ENCODE measurements at places on chromosomes 16 and 17.

- DNase-seq: no peak
These were observed 77.7 kb downstream of the XYLT1 start for GRCh38 chr16:17392857-17393692.

DNA sequence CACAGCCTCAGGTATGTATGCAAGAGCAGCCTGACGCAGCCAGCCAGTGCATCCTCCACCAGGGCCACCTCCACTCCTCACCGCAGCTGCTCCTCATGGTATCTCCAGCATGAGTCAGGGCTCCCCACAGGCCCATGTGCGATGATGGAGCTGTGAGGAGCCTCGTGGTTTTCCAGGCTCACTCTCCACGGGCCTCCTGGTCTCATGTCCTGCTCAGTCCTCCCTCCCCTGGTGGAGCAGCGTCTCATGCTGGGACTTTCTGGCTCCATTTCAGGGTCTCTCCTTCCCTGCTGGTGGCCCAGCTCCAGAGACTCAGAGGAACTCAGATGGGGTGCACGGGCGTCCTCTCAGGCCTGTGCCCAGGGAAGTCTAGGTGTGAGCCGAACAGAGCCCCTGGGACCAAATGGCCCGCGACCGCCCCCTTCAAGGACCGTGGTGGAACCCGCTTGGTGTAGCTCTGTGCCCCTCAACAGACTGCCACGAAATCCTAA is 70.4 kb downstream of the METRNL start:
- DNase-seq: no peak

DNA sequence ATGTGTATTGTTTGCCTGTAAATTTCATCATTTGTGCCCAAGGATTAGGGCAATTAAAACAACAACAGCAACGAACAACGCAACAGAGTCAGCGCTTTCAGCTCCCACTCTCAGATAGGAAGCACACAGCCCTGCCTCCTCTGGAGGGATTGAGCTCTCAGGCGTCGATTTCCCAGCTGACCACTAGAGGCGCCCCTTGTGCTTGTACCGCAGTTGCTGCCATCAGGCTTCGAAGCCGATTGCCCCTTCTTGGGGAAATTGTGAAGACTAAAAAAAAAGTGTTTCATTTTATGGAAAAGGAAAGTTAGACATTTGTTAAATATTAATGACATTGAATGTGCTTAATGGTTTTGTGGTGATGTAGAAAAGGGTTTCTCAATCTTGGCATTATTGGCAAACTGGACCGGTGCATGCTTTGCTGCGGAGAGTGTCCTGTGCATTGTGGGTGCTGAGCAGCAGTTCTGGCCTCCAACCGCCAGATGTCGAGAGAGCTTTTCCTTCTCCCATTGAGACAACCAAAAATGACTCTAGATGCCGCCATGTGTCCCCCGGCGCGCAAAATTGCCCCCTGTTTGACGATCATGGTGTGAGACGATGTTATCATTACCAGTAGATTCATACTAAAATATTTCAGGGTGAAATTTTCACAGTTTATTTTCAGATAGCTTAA is 650.4 kb upstream of the RBFOX1 start:
- peak; percentile 13 for DNase-seq

DNA sequence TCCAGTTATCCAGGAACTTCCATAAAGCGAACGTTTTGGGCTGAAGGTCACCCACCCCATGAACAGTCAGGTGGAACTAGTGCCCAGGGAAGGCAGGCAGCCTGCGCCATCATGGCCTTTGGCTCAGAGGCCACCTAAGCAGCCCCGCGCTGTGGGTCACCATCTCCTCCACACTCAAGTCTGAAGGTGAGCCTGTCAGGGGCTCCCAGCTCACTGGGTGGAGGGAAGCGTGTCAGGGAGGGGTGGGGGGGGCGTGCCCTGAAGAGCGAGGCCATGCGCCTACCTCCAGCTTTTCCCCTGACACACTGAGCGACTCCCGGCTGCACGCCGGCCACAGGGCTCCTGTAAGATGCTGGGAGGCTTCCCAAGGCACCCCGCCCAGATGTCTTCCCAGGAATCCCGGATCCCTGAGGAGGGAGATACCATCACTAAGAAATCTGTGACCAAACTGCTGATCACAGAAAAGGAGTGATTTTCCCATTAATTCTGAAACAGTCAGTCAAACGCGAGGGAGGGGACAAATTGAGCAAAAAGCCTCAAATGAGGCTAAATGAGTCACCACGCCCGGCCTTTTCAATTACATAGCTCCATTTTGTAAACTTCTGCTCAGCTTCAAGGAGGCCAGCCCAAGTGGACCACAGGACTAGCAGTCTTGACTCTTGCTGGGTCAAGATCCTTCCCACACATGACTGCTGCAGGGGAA is 26.5 kb upstream of the SLC25A19 start:
- DNase-seq: peak; percentile 29

GRCh38 chr16:27341549-27341948 is 27.8 kb downstream of the IL4R start:
- no peak for DNase-seq

- no peak for DNase-seq
These were observed 15.0 kb downstream of the CNEP1R1 start for GRCh38 chr16:50040018-50040417.

- peak; percentile 14 for DNase-seq
These were observed 444 bp downstream of the HELZ start for GRCh38 chr17:67244431-67245072.

- peak; percentile 40 for DNase-seq
These were observed 14.0 kb upstream of the DPEP1 start for GRCh38 chr16:89599451-89599858.

DNA sequence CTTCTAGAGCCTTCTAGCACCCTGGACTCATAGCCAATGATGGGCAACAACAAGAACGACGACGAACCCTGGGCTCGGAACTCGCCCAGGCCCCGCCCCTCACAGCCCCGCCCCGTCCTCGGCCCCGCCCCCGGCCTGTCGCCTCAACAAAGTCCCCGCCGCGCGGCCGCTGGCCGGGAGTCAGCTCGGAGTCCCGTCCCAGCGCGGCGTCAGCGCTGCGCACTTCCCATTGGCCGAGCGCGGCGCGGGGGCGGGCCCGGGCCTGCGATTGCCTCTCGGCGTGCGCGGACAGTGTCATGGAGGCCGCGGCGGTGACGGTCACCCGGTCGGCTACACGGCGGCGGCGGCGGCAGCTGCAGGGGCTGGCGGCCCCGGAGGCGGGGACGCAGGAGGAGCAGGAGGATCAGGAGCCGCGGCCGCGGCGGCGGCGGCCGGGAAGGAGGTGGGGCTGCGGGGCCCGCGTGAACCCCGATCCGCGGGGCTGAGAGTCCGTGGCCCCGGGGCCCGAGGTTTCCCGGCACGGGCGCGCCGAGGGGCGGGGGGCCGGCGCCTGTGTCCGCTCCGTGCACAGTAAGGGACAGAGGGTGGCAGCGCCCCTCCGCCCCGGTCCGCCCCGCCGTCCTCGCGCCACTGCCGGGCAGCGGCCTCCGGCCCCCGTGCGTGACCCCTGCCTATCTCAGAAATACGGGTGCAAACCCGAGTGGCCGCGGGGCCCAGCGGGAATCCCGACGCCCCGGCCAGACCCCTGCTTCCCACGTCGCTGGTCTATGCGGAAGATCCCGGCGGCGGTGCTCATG is at the start of gene ENGASE:
TSS of gene ENGASE (plus strand) at position 176 of the 797 bp plus-strand sequence. CDS start at position 297, 121 bp downstream.
- peak; percentile 91 for DNase-seq

DNA sequence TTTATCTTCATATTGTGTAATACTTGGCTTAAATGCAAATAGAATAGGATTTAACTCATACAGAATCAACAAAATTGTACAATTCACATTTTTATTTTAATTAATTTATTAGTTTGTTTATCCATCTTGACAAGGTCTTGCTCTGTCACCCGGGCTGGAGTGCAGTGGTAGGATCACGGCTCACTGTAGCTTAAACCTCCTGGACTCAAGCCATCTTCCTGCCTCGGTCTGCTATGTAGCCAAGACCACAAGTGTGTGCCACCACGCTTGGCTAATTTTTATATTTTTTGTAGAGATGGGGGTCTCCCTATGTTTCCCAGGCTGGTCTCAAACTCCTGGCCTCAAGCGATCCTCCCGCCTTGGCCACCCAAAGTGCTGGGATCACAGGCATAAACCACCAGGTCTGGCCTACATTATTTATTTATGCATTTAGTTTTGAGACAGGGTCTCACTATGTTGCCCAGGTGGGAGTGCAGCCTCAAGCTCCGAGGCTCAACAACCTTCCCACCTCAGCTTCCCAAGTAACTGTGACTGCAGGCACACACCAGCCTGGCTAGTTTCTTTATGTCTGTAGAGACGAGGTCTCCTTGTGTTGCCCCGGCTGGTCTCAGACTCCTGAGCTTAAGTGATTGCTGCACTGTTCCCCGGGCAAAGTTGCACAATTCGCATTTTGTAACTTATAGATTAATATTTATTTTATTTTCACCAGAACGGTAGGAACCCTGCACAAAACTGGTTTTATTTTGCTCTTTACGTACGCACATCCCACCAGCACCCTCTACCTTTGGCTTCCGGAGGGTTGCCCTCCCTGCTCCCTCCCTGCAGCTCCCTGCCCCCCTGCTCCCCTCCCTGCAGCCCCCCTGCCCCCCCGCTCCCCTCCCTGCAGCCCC is 4.9 kb downstream of the DPEP1 start:
- DNase-seq: no peak

DNA sequence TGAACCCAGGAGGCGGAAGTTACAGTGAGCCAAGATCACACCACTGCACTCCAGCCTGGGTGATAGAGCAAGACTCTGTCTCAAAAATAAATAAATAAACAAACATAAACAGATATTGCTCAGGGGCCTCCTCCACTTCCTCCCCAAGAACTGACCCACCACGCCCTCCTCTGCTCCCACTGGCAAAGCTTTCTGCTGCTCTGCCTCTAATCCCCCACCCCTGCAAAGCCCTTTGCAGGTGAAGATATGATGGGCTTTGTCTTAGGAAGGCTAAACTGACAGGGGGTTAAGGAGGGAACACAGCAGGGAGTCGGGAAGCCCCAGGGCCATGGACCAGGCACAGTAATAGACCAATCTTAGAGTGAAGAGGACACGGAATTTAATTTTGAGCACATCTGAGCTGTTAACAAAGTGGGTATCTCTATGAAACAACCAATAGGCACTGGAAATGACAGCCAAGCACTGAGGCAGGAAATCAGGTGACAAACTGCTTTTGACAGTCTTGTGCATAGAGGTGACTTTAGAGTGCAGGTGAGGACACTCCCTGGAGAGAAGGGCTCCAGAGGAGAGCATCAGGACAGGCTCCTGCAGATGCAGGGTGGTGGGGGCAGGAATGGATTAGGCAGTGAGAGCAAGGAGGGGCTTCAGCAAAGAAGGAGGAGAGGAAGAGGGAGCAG is 6.4 kb upstream of the CD300LD start:
- no peak for DNase-seq

GRCh38 chr17:80892900-80893603 is 98.6 kb upstream of the CHMP6 start:
- DNase-seq: peak; percentile 65

Data from stimulated activated CD4-positive, alpha-beta T cell treated with anti-CD3 and anti-CD28 coated beads, Interleukin-1b, Interleukin-23, amount 100 ng/mL, for 48 hours (primary cell).